Uterine smooth muscle cell (primary cell): ENCODE measurements at places on chromosomes 13 and 19. TPM values are rescaled to one million over a fixed set of nuclear protein-coding genes. Genes with fewer than 3 reads are reported as not detected.

The ZNF304 gene
- total RNA-seq = 9.9 and 11.4 TPM in 2 replicates

The CRX gene
- total RNA-seq = not detected in 2 replicates

The PTGIR gene
- 3.7 and 6.2 TPM in 2 replicates for total RNA-seq

The RINL gene
- 1.1 and 1.9 TPM in 2 replicates for total RNA-seq

The PPP1R37 gene
- total RNA-seq = 44.5 and 50.0 TPM in 2 replicates

The PPM1N gene
- 2.3 and 2.7 TPM in 2 replicates for total RNA-seq

The ZNF846 gene
- 7.9 and 14.4 TPM in 2 replicates for total RNA-seq

The TRPC4 gene
- 4.2 and 4.8 TPM in 2 replicates for total RNA-seq

The ZNF850 gene
- total RNA-seq = 2.9 and 3.1 TPM in 2 replicates

The CEACAM1 gene
- under 0.01 TPM in 1 of 2 replicates, not detected in the other for total RNA-seq

The NKPD1 gene
- 0.12 and 0.44 TPM in 2 replicates for total RNA-seq

The FPR3 gene
- not detected in 2 replicates for total RNA-seq

The CLEC4G gene
- total RNA-seq = not detected in 2 replicates

The VSIG10L gene
- 0.22 and 0.50 TPM in 2 replicates for total RNA-seq

The FUT6 gene
- not detected in 2 replicates for total RNA-seq
